ENCODE measurements at places on chromosomes 2 and 18.

DNA sequence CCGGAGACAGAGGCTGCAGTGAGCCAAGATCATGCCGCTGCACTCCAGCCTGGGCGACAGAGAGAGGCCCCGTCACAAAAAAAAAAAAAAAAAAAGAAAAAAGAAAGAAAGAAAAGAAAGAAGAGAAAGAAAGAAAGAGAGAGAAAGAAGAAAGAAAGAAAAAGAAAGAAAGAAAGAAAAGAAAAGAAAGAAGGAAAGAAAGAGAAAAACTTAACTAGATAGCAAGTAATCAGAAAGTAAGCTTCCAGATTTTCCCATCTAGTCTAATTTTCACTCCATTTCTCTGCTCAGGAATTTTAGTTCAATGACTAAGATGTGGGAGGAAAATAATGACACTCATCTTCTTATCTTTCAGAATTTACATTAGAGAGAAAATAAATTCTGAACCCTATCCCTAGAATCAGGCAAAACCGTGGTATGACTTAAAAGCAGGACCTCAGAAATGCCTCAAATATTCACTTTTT, 2.4 kb downstream of the GFPT1 start:
- DNase-seq = no peak

DNA sequence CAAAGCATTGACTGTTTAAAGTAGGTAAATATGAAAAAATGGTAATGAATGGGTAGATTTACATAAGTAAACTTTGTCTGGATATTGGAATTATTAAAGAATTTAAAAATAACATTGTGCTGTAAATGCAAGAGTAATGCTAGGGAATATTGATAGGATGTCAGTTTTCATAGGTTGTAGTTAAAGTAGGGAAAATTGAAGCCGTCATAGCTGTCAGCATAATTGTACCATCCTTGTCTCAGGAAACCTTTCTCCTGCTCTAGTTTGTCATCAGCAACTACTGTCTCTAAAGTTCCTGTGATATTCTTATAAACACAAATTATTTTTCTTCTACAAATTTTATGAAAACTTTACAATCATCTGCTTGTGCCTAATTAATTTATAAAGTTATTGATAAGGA, 10.1 kb upstream of the SPAG16 start:
- no peak for DNase-seq

- no peak for DNase-seq
These were observed 112.9 kb upstream of the GYPC start for GRCh38 chr2:126543081-126543480.

DNA sequence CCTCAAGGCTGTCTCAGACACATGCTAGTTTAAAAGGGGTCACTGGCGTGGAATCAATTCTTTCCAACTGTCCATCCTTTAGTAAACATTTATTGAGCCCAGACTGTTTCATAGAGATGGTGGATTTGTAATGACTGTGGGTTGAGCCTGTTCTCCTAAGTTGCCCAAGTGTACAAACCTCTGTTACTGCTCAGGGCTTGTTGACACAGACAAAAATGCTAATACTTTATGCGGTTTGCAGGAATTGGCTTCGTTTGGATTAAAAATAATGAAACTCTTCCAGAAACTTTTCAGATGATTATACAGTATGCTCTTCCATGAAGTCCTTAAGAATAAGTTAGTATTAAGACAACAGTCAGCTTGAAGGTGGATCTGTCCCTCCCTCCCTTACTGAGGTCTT, 83.6 kb upstream of the MGAT5 start:
- no peak for DNase-seq

DNA sequence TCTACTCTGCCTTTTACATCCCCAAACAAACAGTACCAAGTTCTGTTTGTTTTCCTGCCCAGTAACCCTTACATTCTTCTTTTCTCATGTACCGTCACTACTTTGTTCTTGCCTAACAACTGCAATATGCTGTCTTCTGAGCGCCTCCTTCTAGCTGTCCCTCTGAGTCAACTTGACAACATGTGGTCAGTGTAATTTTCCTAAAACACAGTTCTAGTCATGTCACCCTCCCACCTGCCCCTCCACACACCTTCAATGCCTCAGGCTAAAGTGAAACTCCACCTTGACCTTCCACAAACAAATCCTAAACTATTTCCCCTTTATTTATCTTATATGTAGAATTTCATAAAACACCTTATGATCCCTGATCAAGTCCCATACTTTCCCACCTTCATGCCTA, 124.6 kb upstream of the CD302 start:
- no peak for DNase-seq

- no peak for DNase-seq
These were observed 60.1 kb downstream of the LIMS1 start for GRCh38 chr2:108594132-108594981.

DNA sequence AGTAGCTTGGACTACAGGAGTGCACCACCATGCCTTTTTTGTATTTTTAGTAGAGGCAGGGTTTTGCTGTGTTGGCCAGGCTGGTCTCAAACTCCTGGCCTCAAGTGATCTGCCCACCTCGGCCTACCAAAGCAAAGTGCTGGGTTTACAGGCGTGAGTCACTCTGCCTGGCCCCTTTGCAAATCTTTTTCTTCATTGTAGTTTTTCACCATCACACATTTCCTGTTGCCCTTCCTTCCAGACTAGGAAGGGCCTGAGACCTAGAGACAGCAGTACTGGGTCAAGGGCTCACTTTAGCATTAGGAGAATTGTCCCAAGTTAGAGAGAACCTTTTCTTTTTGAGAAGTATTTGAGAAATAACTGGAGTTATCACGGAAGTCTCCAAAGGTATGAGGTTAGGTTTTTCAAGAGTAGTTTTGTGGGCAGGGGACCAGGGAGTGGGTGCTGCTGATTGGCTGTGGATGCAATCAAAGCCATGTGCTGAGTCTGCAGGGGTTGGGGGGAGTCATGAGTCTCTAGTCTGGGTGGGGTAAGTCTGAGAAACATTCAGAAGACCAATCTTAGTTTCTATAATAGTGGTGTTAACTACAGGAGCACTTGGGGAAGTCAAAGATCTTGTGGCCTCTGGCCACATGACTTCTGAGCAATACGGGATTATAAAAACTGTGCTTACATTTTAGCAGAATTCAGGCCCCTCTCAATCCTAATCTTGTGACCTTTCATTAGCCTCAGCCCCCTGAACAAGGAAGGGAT, 23.7 kb downstream of the B3GNT2 start:
- DNase-seq = no peak

Measured in HEK293T (cell line).